HuH-7 (cell line): ENCODE measurements at places on chromosomes 3 and 15.
A peak's percentile ranks its signal among the peaks of the same experiment; 100 is the strongest.

DNA sequence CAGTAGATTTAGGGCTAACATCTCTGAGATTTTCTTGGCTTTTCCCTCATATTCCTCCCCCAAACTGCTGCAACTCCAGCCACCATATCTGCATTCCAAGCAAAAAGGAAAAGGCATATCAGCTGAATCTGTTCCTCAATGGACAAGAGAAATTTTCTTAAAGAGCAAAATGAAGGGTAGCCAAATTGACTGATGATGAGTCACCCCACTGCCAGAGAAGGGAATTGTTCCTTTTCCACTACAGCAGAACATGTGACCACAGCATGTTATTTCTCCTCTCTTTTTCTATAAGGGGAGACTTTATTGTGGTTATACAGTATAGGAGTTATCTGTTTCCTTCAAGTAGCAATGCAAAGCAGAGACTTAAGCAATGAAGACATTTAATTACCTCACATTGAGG lies 172.5 kb downstream of the MTHFS start:
- no peak for DNase-seq

- DNase-seq = no peak
Observed at GRCh38 chr3:40143283-40144090, 166.0 kb upstream of the EIF1B start.

DNA sequence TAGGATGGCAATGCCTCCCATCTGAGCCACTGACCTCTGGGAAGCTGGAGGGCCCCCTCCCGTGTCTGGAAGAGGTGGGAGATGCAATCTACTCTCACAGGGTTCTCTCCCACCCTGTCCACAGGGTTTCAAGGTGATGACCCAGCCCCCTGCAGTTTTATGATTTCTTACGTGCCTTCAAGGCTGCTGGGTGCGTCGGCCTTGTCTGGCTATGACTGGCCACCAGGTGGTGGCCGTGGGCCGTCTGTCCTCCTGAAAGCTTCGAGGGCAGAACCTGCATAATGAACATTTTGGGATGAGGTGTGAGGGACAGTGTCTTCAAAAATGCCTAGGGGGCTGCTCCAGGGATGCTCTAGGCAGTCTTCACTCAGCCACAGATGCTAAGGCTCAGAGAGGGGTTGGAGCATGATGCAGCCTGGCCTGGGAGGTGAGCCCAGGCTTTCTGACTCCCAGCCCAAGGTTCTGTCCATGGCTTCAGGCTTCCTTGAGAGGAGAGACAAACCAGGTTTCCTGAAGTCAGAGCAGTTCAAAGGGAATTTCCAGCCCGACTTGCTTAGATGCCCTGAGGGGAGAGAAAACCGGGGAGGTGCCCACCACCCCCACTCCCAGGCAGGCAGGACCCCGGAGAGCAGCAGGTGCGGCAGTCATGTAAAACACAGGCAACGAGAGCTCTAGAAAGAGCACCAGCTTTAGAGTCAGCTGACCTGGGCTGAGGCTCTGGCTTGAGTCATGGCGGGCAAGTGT lies 18.7 kb downstream of the ISG20 start:
- DNase-seq = peak; percentile 78

GRCh38 chr3:100779480-100779879 lies 70.2 kb downstream of the TFG start:
- DNase-seq = no peak

DNA sequence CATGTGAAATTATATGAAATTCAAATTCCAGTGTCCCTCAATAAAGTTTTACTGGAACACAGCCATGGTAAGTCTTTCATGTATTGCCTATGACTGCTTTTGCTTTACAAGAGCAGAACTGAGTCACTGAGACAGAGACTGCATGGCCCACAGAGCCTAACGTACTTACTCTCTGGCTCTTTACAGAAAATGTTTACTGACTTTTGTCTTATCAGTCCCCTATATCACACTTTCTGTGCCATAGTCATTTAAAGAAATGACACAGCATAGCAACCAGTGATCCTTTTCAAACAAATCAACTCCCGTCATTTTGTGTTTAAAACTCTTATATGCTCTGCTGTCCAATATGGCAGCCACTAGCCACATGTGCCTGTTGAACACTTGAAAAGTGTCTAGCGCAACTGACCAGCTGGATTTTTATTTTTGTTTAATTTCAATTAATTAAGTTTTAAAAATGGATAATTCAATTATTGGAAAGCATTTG lies 129.7 kb upstream of the CDIN1 start:
- DNase-seq = no peak

- no peak for DNase-seq
Observed at GRCh38 chr3:191373327-191373726, 43.0 kb upstream of the UTS2B start.

GRCh38 chr3:113183748-113184661 lies 27.4 kb upstream of the BOC start:
- DNase-seq = no peak

GRCh38 chr3:107833043-107833442 lies 257.8 kb downstream of the CD47 start:
- DNase-seq = no peak

DNA sequence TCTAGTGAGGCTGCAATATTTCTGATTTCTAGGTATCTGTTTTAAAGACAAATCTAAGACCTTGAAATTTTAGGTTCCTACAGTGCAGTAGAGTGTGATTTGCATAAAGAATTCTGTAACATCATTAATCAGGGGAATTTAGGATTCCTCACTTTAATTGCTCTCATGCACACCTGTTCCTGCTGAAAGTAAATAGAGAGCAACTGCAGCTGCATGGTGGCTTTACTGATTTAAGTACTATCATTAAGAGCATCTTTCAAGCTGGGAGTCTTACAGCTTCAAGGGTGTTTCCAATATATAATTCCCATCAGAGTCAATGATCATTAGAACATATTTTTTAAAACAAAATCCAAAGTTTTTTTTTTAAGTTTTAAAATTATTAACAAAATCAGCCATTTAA lies 36.0 kb upstream of the C3orf70 start:
- no peak for DNase-seq

DNA sequence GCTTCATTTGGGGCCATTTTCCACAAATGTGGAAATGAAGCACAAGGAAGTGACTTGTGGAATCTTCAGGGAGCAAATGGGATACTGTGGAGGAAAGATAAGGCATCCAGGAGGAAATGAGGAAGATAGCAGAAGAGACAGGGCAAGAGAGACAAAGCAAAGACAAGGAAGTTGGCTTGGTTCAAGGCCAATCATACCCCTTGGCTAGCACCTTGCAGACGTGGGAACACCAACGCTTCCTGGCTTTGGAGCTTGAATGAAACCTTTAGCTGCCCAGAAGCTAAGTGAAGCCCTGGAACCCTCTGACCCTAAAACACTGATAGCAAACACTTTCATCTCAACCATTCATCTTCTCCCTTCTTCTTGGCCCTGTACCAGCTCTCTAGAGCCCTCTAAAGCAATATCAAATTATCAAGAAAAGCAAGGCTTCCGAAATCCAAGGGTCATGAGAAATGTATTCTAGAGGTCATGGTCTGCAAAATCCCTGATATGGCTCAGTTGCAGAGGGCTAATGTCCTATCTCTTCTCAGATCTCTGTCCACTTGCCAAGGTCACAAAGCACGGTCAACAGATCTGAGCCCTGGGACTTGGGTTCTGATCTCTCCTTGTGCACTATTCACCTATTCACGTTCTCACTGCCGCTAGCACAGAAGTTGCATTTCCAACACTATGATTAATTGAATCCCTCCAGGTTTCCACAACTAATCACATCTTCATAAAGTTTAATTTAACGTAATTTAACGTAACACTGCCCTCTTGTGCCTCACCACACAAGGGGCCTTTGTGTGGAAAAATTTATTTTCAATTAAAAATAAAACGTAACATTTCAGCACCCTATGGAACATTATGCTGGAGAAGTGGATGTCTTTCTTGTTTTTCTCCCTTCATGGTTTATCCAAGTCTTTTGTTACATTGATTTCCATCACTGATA lies 557.6 kb upstream of the ADAMTS9 start:
- no peak for DNase-seq

DNA sequence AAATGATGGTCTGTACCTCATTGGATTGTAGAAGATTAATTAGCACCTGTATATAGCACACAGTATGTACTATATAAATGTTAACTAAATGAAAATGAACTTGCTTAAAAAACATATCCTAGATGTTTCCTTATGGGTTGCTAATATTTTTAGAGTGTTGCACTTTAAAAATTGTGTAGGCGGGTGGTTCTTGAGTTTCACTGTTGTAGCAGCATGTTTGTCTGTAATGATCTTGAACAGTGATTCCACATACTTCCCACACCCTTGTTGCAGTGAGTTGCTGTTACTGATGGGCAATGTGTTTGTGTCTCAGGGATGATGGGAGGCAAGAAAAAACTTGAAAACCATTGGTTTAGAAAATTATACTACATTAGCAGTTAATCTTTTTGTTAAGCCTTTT lies 22.0 kb downstream of the USP3 start:
- DNase-seq = no peak

DNA sequence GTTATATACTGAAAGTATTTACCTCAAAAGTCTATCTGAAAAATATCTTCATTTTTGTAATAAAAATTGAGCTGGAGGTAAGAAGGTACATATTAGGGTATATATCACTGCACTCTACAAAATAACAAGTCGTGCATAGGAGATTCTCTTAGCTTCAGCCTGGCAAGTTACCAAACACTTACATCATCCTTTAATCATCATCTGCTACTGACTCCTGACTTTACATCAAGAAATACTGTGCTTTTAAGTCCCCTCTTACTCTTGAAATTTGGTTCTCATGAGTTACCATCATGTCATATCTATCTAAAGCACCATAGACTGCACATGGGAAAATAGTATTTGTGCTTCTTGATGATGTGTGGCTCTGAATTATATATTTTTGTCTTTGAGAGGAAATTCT lies 50.8 kb downstream of the LYSMD4 start:
- no peak for DNase-seq

GRCh38 chr3:24605511-24606028 lies 110.9 kb upstream of the THRB start:
- no peak for DNase-seq

DNA sequence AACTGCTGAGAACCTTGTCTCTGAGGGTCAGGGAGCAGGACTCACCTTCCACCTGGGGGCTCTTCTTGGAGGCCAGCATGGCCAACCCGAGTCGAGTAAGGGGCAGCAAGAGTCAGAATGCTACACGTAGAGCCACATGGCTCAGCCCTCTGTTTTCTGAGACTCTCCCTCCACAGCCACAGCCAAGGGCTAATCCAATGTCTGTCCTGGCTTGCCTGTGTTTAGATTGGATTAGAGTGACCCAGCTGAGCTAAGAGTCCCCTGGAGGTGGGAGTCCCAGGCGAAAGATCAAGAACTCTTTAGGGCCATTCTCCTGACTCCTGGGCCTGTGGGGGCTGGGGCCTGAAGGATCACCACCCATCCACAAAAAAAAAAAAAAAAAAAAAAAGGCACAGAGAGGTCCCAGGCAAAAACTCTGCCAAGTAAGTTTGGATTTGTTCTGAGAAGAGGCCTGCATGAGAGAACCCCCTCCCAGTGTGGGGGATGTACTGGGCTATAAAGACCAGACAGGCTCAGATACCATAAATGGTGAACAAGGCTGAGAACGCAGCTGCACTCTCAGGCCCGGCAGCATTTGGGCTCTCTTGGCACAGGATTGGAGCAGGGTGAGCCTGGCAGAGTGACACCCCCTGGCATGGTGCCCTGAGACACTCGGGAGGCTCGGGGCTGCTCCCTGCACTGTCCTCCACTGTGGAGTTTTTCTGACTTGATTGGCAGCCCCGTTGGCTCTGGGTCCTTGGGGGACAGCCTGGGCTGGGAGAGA lies 88.0 kb upstream of the OSBPL11 start:
- DNase-seq = no peak

GRCh38 chr3:166013073-166013679 lies 176.0 kb upstream of the BCHE start:
- peak; percentile 0 for DNase-seq

DNA sequence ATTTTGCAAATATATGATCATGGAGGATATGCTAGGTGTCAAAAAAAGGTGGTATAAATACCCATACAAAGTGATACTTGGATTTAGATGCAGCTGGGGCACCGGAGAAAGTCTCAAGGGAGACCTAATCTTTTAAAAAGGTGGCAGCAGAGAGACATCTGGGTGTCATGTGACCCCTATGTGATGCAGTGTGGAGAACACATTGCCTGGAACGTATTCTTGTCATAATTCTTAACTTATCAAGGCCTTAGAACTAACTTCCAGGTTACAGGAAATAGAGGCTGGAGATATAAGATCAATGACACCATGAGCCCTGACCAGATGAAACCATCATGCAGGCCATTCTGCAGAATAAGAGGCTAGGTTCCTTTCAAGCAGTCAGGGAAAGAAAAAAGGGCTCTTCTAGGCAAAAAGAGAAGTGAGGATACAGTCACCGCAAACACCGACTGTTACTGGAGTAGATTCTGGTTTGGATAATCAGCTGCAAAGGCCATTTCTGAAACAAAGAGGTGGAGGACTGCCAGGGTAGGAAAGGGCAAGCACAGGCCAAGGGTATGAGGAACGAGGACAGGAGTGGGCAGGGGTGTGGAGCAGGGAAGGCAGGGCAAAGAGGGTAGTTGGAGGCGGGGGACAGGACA lies 100.6 kb downstream of the OXNAD1 start:
- no peak for DNase-seq

DNA sequence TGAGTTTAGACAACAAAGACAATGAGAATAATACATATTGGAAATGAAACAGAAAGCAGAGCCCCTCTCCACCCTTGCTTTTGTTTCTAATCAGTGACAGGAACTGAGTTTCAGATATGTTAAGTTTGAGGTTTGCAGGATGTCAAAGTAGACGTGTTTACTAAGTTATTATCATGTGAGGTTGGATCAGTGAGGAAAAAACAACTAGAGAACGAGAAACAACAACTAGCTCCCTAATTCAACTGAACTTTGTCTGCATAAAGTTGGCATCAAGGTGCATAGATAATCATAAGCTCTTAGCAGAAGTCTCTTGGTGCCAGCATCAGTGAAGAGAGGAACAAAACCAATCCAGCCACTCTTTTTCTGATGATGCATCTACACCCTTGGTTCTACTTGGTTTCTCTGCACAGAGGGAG lies 491.1 kb upstream of the NR2F2 start:
- DNase-seq = no peak

GRCh38 chr15:43103907-43104306 lies 1.9 kb downstream of the UBR1 start:
- DNase-seq = no peak

- peak; percentile 80 for DNase-seq
Observed at GRCh38 chr15:57312318-57313133, 63.8 kb upstream of the CGNL1 start.

GRCh38 chr3:66302288-66302687 lies 81.5 kb downstream of the SLC25A26 start:
- DNase-seq = no peak
